ENCODE measurements at places on chromosomes 3 and 15. TPM values are rescaled to one million over a fixed set of nuclear protein-coding genes. Genes with fewer than 3 reads are reported as not detected.

DNA sequence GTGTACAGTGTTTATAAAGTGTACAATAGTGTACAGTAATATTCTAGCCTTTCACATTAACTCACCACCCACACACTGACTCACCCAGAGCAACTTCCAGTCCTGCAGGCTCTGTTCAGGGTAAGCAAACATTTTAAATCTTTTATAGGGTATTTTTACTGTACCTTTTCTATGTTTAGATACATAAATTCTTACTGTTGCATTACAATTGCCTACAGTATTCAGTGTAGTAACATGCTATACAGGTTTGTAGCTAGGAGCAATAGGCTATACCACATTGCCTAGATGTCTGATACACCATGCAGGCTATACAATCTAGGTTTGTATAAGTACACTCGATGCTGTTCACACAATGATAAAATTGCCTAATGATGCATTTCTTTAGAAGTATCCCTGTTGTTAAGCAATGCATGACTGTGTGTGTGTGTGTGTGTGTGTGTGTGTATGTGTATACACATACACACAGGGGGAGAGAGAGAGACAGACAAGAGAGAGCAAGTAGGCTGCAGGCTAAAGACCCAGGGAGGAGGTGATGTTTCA, 72.5 kb upstream of the PRR23C start:
- no peak for DNase-seq

- DNase-seq: no peak
Observed at GRCh38 chr3:173920386-173920785, 522.8 kb downstream of the NLGN1 start.

DNA sequence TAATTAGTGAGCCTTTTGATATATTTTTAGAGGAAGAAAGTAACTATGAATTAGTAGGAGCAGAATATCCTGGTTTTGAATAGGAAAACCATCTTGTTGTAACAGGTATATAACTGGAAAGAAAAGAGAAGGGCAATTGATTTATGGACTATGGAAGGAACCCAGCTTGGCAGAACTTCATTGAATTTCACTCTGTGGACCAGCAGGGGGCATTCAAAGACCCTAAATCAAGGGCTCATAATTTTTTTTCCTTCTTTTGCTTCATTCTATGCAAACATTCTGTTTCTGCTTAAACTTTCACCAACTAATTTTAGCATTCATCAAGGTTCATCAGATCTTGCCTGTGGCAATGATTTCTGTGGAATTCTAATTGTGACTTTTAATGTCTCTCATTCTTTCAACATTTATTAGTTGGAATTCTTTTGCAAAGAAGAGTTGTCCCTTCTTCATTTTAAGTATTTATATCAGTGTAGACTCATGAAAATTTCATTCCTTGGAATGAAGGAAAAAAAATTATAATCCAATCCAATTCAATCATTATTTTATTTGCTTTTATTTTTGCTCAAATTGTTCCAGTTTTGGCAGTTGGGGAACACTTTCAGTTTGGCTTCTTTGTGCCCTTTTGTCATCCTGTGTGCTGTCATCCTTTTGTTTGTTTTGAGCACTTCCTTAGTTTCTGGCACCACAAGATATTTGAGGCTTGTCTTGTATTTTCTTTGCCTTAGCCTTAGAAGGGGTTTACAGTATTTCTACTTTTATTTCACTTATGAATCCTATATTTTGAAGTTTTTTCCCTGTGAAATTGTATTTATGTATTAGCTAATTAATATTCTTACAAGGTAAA, 30.4 kb downstream of the NXPE3 start:
- peak; percentile 74 for DNase-seq

HOMER2 gene
- polyA plus RNA-seq: 26.1 TPM

SLC24A5 gene
- polyA plus RNA-seq: not detected

EIF4E3 gene
- polyA plus RNA-seq: 7.8 TPM

PLSCR2 gene
- 0.28 TPM for polyA plus RNA-seq

Measured in muscle of leg (tissue), 16 donors.